ENCODE measurements at places on chromosomes 2 and 18.

GRCh38 chr2:197280015-197280702, 30.4 kb downstream of the ANKRD44 start:
- no peak for DNase-seq

- DNase-seq, result no peak
Observed at GRCh38 chr2:184611361-184612085, 13.2 kb downstream of the ZNF804A start.

- no peak for DNase-seq
Observed at GRCh38 chr2:76584474-76584873, 873.8 kb upstream of the GCFC2 start.

GRCh38 chr2:126883666-126884040, 15.0 kb upstream of the TEX51 start:
- no peak for DNase-seq

- no peak for DNase-seq
Observed at GRCh38 chr2:82139979-82140611, 1835.5 kb upstream of the LRRTM1 start.

Data from NT2/D1 (cell line).